ENCODE measurements at places on chromosomes 1 and 21.
A peak's percentile ranks its signal among the peaks of the same experiment; 100 is the strongest.

GRCh38 chr1:174966008-174966572, 33.7 kb upstream of the CACYBP start:
- DNase-seq: no peak

- no peak for DNase-seq
Observed at GRCh38 chr21:25965951-25966707, 204.4 kb downstream of the APP start.

- DNase-seq: no peak
Observed at GRCh38 chr1:76254104-76255030, 179.8 kb downstream of the ST6GALNAC3 start.

- DNase-seq: no peak
Observed at GRCh38 chr1:66300972-66301451, 232.9 kb upstream of the SGIP1 start.

DNA sequence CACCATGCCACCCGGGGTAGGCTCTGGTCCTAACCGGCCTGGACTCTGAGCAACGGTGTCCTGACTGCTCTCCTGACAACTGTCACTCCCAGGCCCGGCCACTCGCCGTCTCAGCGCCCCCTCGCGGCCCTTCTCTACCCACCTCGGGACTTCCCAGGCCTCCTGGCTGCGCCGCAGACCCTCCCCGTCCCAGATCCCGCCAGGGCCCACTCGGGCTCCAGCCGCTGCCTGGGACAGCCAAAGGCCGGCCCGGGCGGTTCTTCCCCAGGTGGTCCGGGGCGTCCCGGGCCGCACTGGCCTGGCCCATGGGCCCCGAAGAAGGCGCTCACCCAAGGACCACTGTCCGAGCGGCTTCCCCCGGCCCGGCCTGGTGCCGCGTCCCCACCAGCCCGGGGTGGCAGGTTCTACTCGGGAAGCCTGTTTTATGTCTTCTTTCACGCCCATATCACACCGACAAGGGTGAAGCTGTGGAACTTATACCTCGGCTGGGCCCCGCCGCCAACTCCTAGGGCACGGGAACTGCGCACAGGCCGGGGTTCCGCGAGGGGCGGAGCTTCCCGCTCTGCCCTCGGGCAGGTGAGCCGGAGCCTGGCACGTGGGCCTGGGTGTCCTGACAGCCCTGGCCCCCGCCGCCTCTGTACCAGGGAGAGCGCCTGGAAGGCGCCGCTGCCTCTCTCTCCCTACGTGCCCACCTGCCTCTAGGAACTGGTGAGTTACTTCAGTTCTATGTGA, 138.3 kb downstream of the TTLL7 start:
- DNase-seq: peak; percentile 35

DNA sequence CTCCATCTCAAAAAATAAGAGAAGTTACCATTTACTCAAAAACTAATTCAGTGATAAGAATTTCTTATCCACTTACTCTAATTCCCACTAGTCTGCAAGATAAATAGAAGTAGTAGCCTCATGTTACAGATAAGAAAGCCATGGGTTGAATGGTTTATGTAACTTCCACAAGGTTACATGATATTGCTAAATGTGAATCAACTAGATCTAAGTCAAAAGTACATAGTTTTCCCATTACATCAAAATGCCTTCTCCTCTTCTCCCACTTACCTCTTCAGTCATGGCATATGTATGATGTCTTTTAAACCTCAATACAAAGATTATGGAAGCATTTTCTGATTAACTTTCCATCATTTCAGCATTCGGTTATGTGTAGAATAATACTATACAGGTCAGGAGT, 108.5 kb downstream of the ASH1L start:
- no peak for DNase-seq

DNA sequence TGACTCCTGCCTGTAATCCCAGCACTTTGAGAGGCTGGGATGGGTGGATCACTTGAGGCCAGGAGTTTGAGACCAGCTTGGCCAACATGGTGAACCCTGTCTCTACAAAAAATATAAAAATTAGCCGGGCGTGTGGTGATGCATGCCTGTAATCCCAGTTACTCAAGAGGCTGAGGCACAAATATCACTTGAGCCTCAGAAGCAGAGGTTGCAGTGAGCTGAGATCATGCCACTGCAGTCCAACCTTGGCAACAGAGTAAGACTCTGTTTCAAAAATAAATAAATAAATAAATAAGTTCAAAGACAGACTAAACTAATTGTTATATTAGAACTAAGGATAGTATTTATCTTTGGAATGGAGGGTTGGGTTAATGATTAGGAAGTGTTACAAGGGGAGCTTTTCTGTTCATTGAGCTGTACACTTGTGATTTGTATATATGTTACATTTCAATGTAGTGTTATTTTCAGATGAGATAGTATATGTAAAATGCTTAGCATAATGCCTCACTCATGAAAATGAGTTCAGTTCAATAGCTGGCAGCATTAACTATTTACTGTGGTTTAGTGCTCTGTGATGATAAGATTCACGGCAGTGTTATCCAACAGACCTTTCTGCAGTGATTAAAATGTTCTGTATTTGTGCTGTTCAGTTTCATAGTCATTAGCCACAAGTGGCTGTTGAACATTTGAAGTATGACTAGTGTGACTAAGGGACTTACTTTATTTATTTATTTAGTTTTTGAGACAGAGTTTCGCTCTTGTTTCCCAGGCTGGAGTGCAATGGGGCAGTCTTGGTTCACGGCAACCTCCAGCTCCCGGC, 47.7 kb downstream of the OSBPL9 start:
- DNase-seq: no peak

DNA sequence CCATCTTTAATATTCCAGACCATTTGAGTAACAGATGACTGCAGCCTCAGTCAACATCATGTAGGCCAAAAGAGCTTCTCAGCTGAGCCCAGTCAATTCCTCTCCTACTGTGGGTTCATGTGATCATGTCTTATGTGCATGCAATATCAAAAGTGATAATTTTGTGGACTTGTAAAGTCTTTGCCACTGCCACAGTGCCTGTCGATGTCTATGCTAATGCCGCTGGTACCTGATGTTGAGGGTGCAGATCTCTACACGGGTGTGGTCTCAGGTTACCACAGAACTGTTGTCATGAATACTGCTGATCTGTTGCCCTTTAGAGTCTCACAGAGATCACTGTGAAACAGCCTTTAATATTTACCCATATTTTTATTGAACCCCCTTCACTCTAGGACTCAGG, 11.3 kb upstream of the C1orf141 start:
- DNase-seq: no peak

GRCh38 chr1:47205918-47206317, 16.1 kb upstream of the PDZK1IP1 start:
- no peak for DNase-seq

- no peak for DNase-seq
Observed at GRCh38 chr1:186977266-186977957, 148.7 kb downstream of the PLA2G4A start.

DNA sequence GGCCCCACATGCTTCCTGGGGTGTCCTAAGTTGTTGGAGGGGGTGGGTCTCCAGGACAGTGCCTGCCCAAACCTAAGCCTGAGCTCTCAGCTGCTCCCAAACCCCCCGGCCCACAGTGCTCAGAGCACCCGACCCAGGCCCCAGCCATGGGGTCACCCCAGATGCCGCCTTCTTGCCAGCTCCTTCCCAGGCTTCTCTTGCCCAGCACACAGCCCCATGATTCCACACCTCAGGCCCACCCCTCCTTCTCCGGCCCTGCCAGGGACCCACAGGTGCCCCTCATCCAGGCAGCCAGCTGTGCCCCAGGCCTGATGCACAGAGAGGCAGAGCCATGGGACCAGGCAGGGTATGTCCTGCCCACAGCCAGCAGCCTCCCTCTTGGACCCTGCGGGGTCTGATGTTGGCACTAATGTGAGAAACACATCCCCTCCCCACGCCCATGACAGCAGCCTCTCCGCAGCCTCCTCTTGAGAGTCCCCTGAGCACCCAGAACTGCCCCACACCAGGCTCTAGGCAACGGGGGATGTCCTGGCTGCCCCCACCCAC, 4.9 kb downstream of the WNT9A start:
- DNase-seq: no peak

- DNase-seq: no peak
Observed at GRCh38 chr1:206097381-206097780, 19.8 kb downstream of the AVPR1B start.

DNA sequence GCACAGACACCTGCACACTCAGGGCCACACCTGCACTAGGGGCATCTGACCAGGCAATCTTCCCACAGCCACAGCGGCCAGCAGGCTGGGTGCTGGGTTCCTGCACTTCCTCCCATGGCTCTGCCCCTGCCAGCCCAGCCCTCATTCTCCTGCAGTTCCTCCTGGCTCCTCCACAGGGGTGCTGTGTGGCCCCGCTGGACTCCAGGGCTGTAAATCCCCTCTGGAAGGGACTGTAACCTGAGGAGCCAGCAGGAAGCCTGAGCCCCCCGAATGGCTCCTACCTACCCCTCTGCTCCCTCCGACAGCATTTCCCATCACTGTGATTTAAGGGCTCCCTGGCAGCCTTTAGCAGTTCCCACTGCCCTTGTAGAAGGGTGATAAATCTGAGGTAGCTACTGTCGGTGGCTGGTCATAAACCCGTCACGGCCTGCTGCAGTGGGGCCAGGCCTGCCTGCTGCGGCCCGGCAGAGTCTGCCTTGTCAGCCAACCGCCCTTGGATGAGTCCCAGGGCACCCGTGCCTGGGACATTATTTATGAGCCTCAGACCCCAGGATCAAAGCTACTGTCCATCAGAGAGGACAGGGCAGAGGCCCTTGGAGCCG, 8.8 kb downstream of the UBL4B start:
- DNase-seq: no peak

GRCh38 chr1:9425859-9426258, 113.4 kb upstream of the SLC25A33 start:
- no peak for DNase-seq

DNA sequence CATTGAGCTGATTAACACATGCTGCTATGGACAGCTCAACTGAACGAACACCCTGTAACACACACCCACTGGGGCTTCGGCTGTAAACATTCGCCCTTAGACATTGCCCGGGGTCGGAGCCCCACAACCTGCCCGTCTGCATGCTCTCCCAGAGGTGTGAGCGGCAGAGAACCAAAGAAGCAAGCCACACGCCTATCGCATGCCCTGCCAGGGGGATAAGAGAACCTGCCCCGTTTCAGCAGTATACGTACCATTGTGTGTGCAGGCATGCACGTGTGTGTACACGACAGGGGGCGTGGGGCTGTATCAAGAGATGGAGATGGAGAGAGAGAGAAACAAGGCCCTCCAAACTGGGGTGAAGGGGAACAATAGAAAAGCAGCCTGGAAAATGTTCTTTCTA, 9.9 kb upstream of the DESI2 start:
- DNase-seq: no peak

DNA sequence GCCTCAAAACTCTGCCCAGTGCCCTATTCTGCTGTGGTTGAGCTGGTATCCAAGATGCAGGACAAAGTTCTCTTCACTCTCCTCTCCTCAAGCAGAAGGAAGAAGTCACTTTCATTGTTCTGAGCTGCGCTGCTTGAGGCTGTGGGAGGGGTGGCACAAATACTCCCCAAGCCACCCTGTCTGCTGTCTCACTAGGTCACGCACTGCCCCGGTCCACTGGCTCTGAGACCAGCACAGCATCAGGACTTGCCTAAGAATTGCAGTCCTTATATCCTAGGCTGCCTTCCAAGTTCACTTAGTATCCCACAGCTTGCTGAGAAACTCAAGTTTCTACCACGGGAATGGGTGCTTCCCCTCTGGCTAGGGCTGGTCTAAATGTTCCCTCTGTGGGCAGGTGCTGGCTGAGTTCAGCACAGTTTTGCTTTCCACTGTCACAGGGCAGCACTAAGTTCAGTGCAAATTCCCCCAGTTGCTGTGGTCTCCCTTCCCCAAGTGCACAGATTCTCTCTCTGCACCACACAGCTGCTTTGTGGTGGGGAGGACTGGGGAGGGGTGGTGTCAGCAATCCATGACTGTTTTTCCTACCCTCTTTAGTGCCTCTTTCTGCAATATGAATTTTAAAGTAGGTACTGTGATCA, 32.4 kb downstream of the SLC9C2 start:
- no peak for DNase-seq

GRCh38 chr1:66242646-66243547, 291.1 kb upstream of the SGIP1 start:
- peak; percentile 39 for DNase-seq

DNA sequence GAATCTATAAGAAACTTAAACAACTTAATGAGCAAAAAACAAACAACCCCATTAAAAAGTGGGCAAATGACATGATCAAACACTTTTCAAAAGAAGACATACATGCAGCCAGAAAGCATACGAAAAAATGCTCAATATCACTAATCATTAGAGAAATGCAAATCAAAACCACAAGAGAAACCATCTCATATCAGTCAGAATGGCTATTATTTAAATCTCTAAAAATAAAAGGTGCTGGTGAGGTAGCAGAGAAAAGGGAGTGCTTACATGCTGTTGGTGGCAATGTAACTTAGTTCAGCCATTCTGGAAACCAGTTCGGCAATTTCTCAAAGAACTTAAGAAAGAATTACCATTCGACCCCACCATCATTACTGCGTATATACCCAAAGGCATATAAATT, 147.7 kb downstream of the FAF1 start:
- DNase-seq: no peak

GRCh38 chr1:226433341-226433720, 25.4 kb upstream of the PARP1 start:
- no peak for DNase-seq

GRCh38 chr1:204150702-204151551, 917 bp downstream of the ETNK2 start:
- DNase-seq: no peak

DNA sequence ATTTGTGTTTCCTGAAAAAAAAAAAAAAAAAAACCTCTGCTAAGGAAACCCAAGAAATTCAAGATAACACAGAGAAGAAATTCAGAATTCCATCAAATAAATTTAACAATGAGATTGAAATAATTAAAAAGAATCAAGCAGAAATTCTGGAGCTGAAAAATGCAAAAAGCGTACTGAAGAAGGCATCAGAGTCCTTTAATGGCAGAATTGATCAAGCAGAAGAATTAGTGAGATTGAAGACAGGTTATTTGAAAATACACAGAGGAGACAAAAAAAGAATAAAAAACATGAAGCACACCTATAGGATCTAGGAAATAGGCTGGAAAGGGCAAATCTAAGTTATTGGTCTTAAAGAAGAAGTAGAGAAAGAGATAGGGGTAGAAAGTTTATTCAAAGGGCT, 38.2 kb downstream of the NME7 start:
- DNase-seq: no peak

DNA sequence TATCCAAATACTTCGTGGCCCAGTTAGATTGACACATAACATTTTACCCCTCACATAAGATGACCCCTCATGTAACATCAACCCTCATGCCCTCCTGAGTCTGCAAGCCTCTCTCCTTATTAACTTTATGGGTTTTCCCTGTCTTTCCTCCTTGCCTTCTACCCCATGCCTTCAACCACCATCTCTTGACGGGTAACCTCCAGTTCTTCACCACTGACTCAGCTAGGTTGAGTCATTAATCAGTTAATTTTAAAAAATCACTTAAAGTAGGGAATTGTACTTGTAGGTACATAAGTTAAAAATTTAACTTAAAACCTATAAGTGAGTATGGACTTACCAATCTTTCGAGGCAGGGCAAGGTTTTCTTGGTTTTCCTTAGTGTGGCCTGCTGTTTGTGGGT, 330.7 kb downstream of the CAMTA1 start:
- DNase-seq: no peak
